Effector memory CD8-positive, alpha-beta T cell (primary cell): ENCODE measurements at places on chromosomes 2 and 18.

DNA sequence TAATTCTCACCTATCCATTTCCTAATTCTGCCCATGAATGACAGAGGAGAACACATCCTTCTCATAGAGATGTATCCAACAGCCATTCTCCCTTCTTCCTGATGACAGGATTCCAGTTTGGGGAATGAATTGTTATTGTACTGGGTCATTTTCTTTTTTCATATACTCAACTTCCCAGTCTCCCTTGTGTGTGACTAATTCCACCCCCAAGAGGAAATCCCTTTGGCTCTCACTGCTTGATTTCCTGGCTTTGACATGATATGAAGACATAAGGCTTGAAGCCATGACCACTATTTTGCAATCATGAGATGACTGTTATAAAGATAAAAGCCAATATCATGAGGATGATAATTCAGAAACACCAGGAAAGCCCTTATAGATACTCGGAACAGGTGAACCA, 384.7 kb upstream of the ACVR2A start:
- no peak for DNase-seq

DNA sequence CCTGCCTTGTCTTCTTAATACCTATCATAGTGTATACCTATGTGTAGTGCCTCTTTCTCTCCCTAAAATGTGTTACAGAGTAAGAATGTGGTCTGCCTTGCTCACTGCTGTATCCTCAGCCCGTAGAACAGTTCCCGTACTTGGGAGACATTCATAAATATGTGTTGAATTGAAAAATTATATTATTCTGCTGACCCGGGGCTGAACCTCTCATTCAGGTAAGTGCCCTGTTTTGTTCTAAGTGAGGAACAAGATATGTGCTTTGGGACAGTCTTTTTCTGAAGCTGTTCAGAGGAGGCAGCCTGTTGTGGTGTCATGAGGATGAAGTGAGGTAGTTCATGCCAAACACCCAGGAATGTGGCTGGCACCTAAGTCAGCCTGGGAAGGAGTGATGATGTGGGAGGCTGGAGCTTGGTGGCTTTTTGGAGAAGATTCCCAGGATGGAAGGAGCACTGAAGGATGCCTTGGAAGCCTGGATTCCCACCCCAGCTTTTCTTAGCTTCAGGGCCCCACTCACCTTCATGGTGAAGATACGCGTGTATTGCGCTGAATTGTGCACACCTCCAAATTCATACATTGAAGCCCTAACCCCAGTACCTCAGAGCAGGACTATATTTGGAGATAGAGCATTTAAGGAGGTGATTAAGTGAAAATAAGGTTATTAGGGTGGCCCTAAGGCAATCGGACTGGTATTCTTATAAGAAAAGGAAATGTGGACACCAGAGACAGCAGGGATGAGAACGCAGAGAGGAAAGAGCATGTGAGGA, 166.3 kb downstream of the DDX1 start:
- no peak for DNase-seq

DNA sequence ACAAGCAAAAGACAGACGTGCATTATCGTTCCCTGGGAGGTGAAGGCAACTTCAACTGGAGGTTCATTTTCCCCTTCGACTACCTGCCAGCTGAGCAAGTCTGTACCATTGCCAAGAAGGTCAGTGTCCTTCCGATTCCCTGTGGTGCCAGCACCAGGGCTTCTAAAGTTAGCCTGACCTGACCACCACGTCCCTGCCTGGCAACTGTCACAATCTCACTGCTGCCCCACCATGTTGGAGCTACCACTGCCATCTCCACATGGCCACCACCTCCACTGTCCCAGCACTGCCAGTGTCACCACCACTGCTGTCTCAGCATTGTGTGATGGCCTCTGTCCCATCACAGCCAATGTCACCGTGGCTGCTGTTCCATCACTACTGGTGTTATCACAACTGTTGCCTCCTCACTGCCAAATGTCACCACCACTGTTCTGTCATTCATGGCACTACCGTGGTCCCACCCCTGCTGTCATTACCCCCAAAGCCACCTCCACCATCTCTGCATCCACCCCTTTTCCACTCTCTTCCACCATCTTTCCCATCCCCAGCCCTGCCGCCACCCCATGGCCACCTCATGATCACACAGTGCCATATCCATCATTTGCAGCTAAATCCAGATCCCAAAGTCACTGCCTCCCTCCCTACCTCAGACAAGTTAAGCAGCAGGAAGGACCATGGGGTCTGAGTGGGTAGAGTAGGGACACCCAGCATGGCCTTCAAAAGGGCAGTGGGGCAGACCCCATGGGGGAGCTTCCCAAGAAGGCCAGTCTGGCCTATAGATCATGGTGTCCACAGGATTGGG, 216.5 kb downstream of the DYSF start:
- DNase-seq: no peak

DNA sequence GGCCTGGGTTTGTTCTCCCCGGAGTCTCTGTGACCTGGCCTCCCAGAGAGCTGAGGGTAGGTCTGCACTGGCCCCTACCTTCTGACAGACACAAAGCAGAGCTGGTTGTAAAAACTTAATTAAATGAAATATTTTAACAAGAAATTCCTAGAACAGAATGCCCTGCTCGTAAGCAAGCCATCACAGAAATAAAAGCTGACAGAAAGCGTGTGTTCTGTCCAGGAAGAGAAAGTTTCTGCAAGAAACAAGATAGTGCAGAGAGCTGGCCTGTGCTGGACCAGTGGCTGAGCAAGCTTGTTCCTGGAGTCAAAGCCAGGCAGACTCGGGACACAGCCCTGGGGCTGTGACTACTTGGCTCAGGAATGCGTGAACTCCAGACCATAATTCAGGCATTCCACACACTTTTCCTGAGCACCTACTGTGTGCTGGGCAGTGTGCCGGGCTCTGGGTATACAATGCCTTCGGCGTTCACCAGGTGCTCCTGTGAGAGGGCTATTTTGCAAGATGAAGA, 51.6 kb downstream of the APOB start:
- DNase-seq: no peak

GRCh38 chr18:47404845-47405244, 153.4 kb upstream of the SKOR2 start:
- no peak for DNase-seq

DNA sequence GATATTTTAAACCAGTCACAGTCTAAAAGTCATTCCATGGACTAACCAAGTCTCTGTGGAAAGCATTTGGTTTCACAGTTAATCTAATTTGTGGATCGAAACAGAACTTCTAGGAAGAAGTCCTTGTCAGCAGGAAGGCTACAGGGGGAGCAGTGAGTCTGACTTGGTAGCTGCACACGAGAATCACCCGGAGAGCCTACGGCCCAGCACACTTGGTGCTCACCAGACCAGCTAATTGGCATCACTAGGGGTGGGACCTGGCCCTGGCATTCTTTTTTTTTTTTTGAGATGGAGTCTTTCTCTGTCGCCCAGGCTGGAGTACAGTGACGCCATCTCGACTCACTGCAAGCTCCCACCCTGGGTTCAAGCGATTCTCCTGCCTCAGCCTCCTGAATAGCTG, 97.7 kb downstream of the ZNF532 start:
- no peak for DNase-seq

- DNase-seq: no peak
These were observed 36.7 kb downstream of the FBXO15 start for GRCh38 chr18:74110976-74111375.

DNA sequence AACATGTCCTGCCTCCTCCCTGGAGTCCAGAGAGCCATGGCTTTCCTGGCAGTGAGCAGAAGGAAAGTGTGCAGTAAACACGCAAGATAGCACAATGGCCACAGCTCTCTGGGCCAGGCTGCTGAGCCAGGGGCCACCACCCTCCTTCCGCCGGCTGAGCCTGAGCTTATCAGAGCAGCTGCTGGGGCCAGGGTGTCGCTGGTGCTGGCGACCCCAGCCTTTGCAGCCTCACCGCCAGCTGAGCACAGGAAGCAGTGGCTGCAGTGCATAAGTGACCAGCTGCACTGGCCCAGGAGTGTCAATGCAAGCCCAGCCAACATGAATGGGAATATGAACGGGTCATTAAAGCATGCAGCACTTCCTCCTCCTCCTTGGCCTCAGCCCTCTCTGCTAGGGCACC, 172.0 kb downstream of the ZFP36L2 start:
- DNase-seq: no peak

- no peak for DNase-seq
These were observed 269.2 kb upstream of the ZNF521 start for GRCh38 chr18:25621144-25621543.

DNA sequence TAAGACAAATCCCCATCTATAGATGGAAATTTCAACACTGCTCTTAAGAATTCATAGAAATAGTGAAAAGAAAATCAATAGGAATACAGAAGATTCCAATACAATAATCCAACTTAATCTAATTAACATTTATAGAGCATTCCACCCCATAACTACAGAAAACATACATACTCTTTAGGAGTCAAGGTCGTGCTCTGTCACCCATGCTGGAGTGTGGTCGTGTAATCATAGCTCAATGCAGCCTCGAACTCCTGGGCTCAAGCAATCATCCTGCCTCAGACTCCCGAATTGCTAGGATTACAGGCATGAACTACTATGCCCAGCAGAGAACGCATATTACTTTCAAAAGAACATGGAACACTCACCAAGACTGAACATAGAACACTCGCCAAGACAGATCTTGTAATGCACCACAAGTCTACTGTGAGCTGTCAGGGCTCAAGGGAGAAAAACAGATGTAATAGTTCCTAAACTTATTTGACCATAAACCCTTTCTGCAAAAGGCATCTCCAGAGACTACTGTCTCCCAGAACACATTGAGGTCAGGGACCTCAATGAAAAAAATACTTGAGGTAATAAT, 14.1 kb downstream of the MEMO1 start:
- DNase-seq: no peak

GRCh38 chr2:111923276-111923804, 24.9 kb downstream of the MERTK start:
- no peak for DNase-seq

- no peak for DNase-seq
These were observed 478.9 kb downstream of the EIPR1 start for GRCh38 chr2:2898744-2899143.

DNA sequence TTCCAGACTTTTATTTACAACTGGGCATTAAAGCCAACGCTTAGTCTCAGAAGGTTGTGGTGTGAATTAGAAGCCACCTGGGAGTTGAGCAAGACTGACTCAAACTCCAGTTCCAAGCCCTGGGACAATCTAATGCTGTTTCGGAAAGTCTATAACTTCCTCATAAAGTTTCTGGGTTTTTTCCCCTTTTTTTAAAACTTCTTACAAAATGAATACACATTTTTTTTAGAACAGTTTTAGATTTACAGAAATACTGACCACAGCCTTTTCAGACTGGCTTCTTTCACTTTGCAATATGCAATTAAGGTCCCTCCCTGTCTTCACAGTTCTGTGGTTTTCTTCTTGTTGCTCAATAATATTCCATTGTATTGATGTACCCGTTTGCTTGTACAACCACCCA, 115.9 kb upstream of the TWIST2 start:
- no peak for DNase-seq

DNA sequence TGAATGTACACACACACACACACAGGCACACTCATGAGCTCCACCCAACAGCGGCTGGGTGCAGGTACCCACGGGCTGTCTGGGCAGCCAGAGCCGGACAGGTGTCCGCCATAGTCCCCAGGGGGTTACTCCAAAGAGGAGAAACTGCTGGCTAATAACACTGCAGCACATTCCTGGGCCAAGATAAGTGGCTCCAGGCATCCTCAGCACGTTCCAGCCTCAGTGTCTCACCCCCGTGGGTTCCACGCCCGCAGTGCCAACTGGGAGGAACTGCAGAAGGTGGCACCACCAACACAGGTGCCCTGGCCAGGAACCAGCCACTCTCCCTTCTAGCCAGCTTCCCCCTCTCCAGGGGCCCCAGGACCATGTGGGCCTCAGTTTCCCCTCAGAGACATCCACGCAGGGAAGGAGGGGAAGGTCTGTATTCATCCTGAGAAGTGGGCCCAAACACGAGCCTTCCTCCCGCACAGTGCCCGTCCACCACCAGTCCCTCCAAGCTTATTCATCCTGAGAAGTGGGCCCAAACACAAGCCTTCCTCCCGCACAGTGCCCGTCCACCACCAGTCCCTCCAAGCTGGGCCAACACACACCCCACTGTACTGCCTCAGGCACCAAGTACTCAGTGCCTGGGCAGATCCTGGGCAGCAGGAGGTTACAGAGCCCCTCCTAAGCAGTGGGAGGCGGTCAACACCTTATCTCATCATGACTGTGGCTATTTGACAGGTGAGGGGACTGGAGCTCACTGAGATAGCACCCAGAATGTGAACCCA, 47.6 kb downstream of the TNS1 start:
- no peak for DNase-seq

DNA sequence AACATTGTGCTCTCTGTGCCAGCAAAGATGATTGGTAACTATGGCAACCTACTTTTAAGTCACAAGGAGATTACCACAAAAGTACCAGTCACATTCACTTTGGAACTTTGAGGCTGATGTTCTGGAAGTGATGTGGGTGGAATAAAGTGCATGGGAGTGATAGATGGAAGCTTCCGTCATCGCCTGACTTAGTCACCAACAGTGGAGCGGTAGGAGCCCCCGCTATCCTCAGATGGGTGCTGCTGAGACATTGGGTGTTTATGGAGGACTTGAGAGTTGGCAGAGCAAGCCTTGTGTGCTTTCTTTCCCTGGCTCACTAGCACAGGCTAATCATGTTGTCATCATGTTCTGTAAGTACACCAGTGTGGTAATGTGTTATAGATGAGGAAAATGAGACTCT, 4.6 kb downstream of the PPP1R7 start:
- DNase-seq: no peak

DNA sequence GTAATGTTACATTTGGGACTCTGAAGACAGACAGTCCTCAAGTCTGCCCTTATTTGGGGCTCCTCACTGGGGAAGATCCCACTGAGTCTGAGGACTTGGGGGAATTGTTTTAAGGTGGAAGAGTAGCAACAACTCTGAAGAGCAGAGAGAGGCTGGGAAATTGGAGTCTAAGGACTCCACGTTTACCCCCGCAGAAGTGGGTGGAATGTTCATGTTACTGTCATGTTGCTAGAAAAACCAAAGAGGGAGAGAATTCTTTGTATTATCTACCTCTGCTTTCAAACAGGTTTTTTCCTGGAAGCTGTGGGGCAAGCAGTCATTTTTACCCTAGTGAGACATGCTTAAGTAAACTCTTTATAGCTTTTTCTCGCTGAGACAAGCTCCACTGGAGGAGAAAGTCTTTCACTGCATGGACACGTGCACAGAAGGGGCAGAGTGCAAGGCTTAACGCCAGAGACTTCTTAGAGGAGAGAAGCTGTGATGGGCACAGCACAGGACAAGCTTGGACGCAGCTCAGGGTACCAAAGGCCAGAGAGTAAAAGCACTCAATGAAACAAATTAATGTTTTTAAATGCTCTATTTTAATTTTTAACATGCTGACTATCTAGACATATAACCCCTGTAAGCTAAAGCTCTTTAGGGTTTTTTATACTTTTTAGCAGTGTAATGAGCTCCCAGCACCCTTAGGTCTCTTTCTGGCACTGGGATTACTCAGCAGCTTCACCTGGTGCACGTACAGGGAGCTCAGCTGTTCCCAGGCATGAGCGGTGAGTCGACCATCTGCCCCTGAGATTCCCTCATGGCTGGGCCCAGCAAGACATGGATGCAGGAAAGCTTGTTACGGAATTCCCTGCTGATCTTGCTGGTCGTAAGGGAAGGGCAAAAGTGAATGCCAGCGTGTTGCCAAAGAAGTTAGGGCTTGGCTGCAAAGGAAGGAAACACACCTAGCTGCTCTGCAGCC, 54.5 kb upstream of the BIN1 start:
- no peak for DNase-seq
